Right atrium auricular region (tissue), 2 donors: ENCODE measurements at places on chromosomes 16 and 17.

DNA sequence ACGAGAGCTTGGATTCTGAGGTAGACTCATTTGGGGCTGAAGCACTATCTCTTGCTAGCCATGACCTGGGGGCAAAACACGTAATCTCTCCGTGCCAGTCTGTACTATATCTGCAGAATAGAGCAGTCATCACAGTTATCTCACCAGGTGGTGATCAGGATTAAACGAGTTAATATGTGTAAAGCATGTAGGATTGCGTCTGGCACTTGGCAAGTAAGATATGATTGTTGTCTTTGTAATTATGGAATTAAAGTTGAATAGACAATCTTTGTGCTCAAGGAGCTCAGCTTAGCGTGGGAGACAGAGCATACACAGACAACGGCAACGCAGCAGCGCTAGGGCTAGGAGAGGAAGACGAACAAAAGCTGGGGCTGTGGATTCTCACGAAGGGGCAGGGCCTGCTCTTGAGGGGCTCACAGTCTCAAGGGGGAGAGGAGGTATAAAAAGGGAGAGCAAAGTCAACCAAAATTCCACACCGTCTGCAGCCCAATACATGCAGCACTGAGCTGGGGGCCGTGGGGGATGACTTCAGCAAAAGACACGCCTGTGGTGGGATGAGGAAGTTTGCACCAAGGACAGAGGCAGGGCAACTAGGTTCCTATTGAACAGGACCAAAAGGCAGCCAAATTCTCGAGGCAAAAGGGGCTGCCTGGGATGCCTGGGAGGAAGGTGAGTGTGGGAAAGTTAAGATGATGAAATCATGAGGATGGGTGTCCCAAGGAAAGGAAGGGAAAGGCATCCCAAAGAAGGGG, 68.6 kb downstream of the SDK2 start:
- DNase-seq: no peak

DNA sequence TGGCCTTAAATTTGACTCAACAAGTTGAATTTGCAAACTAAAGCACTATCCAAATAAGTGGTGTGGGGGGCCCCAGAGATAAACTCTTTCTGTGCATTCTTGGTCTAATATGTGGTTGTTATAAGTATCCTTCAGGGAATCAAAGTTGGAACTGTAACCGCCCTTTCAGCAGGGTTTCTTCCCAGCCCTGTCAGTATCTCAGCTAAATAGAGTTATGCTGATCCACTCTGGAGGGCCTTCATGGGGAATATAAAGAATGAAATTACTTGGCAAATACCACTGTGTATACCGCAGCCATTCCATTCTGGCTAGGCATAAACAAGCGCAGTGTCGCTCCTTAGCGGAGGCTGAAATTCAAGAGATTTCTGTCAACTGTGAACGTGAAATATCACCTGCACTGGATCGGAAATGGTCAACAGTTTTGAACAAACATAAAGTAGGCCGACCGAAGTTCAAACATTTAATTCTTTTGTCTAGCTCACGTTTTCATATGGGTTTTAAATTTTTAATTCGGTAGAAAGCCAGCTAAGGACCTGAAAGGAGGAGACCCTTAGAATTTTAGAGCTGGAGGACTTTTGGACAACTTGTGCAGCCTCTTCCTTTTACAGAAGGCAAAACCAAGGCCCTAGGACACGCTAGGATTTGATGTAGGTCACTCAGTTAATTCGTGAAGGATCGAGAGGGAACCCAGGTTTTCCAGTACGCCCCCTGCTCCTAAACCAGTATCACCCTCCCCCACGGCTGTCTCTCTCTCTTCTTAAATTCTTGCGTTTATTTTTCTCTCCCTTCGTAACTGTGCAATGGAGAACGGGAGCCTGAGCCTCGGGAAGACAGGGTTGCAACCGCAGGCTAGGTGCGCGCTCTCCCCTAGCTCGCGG, 74.7 kb downstream of the CHD9 start:
- DNase-seq: no peak

DNA sequence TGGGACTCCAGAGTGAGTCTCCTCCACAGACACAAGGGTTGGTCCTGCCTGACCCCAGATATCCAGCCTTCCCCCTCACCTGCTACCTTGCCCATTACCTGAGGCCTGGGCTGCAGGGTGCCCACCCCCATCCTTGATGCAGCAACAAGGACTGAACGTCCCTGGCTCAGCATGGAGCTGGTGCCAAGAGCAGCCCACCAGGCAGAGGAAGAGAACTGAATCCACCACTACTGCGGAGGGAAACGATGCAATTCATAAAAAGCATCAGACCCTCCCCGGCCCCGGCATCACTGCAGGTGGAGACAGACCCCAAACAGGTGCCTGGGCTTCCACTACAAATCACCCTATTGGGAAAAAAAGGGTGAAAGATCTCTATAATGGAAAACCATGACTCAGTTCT, 131.0 kb upstream of the TNRC6C start:
- no peak for DNase-seq

DNA sequence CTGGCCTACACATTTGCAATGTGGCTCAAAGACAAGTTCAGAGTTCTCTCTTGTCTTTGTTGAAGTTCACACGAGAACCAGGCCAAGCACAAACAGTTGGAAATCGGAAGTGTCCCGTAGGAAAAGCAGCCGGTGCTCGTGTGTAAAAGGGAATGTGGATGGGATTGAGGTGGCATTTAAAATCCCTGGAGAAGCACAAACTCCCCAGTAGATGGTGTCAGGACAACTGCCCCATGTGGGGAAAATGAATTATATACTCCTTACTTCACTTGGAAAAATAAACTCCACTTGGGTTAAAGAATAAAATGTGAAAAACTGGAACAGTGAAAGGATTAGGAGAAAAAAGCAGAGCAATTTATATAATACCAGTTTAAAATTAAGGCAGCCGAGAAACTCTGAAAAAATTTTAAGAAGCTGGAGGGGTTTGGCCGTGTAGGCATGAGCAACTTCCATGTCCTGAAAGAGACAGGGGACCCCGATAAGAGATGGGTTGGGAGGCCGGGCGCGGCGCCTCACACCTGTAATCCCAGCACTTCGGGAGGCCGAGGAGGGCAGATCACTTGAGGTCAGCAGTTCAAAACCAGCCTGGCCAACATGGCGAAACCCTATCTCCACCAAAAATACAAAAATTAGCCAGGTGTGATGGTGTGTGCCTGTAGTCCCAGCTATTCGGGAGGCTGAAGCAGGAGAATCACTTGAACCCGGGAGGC, 28.1 kb downstream of the CBFA2T3 start:
- DNase-seq: no peak

- no peak for DNase-seq
Measured at GRCh38 chr16:88722784-88723506, 16.6 kb downstream of the CTU2 start.

DNA sequence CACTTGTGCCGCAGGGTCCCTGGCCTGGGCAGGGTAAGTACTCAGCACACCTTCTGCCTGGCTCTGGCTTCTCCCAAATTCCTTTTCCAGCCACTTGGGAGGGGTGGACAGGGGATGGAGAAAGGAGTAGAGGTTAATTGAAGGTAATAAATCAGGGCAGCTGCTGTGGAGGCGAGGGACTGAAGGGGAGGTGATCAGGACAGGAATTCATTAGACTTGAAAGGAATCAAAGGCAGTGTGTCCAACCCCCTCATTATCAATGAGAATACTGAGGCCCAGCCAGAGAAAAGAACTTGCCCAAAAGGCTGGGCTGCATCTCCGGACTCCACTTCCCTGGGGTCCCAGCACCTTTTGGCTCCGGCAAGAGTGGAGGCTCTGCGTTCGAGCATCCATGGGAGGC, 2.4 kb downstream of the SOST start:
- no peak for DNase-seq

DNA sequence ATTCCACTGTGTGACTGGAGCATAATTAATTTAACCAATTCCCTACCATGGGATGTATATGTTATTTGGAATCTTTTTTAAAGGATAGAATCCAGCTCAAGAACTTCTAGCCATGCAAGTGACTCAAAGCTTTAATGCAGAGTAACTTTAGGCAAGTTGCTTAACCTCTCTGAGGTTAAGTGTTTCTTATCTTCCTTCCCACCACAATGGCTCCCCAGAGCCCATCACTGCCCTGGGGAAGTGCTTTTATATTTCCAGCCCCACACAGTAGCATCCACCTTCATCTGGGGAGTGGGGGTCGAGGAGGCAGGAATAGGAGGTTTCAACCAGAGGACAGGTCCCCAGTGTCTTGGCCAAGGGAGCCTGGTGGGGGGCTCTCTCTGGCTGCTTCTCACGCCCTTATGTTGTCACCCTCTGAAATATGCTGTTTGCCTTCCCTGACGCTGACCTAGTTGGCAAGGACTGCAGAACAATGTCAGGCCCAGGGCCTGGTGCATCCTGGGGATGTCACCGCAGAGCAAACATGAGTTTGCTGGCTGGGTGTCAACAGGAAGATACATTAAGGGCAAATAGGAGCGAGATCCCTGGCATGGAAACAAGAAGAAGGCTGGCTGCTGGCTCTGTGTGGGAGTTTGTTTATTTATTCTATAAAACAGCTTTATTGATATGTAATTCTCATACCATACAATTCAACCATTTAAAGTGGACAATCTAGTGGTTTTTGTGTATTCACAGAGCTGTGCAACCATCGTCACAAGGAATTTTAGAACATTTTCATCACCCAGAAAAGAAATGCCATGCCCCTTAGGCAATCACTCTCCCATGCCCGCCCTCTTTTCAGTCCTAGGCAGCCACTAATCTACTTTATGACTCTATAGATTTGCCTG, 46.6 kb upstream of the WSB1 start:
- peak; percentile 85 for DNase-seq

GRCh38 chr17:61404663-61404912, 4.9 kb downstream of the TBX2 start:
- no peak for DNase-seq

DNA sequence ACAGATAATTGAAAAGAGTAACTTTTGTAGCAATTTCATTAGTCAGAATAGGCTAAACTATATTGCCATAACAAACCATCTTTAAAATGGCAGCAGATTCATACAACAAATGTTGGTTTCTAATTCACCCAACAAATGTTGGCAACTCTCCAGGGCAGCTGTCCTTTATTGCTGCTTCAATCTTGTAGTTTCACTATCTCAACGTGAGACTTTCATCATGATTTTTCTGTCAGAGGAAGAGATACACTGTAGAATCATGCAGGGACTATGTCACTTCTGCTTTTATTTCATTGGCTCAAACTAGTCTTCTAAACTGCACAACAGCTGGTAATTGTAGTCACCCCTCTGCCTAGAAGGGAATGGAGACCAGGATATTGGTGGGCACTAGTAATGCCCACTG, 174.2 kb downstream of the TANC2 start:
- DNase-seq: no peak

- no peak for DNase-seq
Measured at GRCh38 chr17:19978209-19978802, 678 bp upstream of the AKAP10 start.

- DNase-seq: no peak
Measured at GRCh38 chr16:5321930-5322329, 224.3 kb upstream of the EEF2KMT start.

GRCh38 chr16:69179328-69180010, 7.5 kb upstream of the SNTB2 start:
- peak; percentile 84 for DNase-seq

- DNase-seq: no peak
Measured at GRCh38 chr17:27413792-27414191, 42.5 kb upstream of the KSR1 start.

GRCh38 chr17:81039096-81039495, 4.1 kb downstream of the BAIAP2 start:
- no peak for DNase-seq

DNA sequence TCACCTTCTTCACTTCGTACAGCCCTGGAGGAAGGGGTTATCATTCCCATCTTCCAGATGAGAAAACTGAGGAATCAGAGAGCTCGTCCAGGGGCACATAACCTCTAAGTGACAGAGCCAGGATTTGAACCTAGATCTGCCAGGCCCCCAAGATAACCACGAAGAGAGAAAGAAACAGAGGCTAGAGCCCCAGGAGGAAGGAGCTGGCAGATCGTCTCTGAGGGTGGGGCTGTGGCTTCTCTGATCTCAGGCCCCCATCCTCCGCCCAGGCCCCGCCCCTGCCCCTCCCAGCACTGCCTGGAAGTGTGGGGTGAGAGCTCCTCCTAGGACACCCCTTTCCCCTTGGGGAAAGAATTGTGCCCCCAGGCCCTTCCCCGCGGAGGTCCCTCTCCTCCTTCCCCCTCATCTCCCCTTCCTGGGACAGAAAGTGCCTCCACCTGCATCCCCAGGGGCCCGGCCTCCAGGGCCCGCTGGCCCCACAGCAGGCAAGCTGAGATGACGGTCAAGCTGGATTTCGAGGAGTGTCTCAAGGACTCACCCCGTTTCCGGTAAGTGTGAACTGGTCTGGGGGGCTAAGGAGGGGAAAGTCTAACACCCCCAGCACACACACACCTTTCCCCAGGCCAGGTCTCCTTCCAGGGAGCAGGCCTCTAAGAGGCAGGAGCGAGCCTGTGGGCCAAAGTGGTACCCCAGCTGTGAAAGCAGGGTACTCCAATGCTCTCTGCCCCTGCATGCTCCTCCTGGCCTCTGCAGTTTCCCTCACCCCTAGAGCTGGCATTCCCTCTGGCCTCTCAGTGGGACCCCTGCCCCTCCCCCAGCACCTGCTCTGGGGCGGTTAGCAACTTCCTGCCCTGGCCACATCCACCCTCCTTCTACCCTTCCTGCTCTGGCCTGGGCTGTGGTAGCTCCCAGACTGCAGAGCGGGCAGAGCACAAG, at the start of gene ACAP1:
TSS of gene ACAP1 (plus strand) at position 290 of the 936 bp plus-strand sequence. CDS start at position 496, 206 bp downstream.
- DNase-seq: no peak

DNA sequence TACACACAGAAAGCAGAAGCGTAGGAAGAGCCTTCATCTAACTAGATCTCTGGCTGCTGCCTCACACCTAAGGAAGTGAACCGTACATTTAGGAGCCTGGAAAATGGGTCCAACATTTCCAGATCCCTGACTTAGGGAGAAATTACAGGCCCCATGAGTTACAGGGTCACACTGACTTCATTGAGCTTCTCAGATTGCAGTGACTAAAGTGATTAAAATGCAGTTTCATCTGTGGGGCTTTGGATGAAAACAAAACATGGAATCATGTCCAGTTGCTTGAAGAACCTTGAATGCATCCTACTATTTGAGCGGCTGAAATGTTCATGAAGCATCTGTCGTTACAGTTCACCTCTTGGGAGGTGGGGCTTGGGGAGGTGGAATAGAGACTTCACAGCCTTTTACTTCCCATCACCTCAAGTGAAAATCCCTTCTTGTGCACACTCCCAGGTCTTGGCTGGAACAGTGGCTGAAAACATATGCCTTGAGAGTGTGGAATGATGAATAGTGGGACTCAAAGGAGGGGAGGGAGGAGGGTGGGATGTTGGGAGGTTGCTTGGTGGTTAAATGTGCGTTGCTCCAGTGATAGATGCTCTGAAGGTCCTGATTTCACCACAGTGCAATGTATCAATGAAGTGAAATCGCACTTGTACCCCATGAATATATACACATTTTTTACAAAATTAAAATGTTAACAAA, 19.7 kb downstream of the TEKT3 start:
- no peak for DNase-seq

DNA sequence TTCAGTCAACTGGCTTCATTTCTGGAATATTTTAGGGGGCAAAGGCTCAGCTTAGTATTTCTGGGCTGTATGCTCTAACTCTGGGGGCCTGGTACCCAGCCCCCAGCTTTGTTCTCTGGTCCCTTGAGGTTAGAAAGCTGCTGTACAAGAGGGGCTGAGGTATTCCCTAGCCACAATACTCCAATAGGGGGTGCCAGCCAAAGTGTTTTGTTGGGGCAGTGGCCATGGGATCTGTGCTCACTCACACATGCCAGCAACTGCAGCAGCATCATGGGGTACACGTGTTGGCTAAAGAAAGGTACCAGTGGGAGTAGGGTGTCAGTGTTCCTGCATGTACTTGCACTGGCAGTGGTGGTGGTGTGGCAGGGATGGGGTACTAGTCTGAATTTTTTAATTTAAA, 257.3 kb downstream of the CA10 start:
- no peak for DNase-seq
